Activated T-helper 1 cell treated with anti-CD3 and anti-CD28 coated beads, Interleukin-12 subunit alpha, Interleukin-12 subunit beta, Interleukin-2, Interleukin-4 antibody, amounts not matched to agents 30 ng/mL and 10 ng/mL and 1 ng/mL, durations not matched to agents 14 hours and 24 hours and 36 hours (primary cell): ENCODE measurements at places on chromosomes 6 and 20. TPM values are rescaled to one million over a fixed set of nuclear protein-coding genes. Genes with fewer than 3 reads are reported as not detected.
A peak's percentile ranks its signal among the peaks of the same experiment; 100 is the strongest.

GRCh38 chr6:125293587-125293986 lies 8.2 kb downstream of the HDDC2 start:
- no peak overlapping the region for H3K27ac ChIP-seq
- no peaks in the 10 kb centered on the region for H3K27me3 ChIP-seq
- DNase-seq: no peak
- H3K4me1 ChIP-seq: peaks cover 19% of the 10 kb centered on the region
- H3K4me3 ChIP-seq: no peak overlapping the region
- peaks cover 60% of the 10 kb centered on the region for H3K36me3 ChIP-seq

- no peak overlapping the region for H3K27ac ChIP-seq
- H3K4me1 ChIP-seq: no peaks in the 10 kb centered on the region
- H3K4me3 ChIP-seq: no peak overlapping the region
- H3K27me3 ChIP-seq: no peaks in the 10 kb centered on the region
Observed at GRCh38 chr20:52798124-52798523, 174.0 kb upstream of the TSHZ2 start.

- H3K27ac ChIP-seq: no peak overlapping the region
- H3K36me3 ChIP-seq: peaks cover 15% of the 10 kb centered on the region
- DNase-seq: no peak
Observed at GRCh38 chr6:84150705-84151104, 76.7 kb downstream of the CEP162 start.

DNA sequence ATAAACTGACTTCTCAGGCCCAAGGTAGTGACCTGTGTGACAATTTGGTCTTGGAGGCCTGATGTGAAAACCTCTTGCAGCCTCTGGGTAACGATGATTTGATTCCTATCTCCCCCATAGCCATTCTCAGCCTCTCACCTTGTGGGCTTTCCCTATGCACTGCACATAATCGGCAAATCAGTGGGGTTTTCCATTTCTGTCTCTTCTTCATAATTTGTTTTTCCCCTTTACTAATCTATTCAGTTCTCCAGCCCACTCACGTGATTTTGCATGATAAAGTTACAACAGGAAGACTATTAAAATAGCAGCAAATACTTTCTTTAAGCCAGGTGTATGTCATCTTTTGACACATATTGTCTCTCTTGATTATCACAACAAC lies 893.7 kb downstream of the TFAP2A start:
- no peaks in the 10 kb centered on the region for H3K27me3 ChIP-seq
- no peak for DNase-seq
- no peak overlapping the region for H3K27ac ChIP-seq
- H3K4me3 ChIP-seq: no peak overlapping the region
- no peaks in the 10 kb centered on the region for H3K36me3 ChIP-seq

DNA sequence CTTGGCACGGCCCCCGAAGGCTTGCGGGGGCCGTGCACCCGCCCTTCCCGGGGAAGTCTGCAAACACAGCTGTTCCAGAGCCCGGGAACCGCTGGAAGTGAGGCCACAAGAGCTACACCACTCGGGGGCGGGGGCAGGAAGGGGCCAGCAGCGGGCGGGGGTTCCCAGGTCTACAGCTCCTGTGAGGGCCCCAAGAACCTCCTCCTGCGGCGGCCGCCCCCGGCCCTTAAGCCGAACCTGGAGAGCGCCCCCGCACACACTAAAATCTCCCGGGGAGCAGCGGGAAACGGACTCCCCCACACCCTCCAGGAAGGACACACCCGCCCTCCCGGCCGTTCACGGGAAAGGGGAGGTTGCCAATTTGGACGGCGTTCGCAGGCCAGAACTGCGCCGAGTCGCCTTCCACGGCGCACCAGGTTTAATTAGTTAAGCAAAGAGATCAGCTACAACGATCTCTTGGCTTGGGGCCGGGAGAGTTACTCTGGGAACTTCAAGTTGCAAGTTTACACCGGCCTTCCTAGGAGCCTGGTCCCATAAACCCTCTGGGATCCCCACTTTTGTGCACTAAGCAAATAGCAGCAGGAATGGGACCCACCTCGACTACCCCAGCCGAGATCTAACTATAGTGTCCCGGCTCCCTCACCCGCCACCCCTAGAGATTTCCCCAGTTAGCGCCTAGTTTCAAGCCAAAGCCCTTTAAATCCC lies 1.7 kb downstream of the JAG1 start:
- DNase-seq: peak; percentile 1
- H3K4me3 ChIP-seq: peak overlapping the region; percentile 82
- H3K27me3 ChIP-seq: peaks cover 64% of the 10 kb centered on the region
- H3K36me3 ChIP-seq: peaks cover 2% of the 10 kb centered on the region
- H3K4me1 ChIP-seq: peaks cover 26% of the 10 kb centered on the region

GRCh38 chr20:63628246-63628975 lies 1.5 kb upstream of the GMEB2 start:
- H3K36me3 ChIP-seq: peaks cover 17% of the 10 kb centered on the region
- peak; percentile 55 for DNase-seq
- peaks cover 17% of the 10 kb centered on the region for H3K4me1 ChIP-seq
- H3K4me3 ChIP-seq: peak overlapping the region; percentile 100
- H3K27ac ChIP-seq: peak overlapping the region; percentile 98
- no peaks in the 10 kb centered on the region for H3K27me3 ChIP-seq

Gene PDCD2
- 142 and 144 TPM in 2 replicates for total RNA-seq

Gene APCDD1L
- total RNA-seq: not detected in 2 replicates
